ENCODE measurements at places on chromosomes 7 and 10.

DNA sequence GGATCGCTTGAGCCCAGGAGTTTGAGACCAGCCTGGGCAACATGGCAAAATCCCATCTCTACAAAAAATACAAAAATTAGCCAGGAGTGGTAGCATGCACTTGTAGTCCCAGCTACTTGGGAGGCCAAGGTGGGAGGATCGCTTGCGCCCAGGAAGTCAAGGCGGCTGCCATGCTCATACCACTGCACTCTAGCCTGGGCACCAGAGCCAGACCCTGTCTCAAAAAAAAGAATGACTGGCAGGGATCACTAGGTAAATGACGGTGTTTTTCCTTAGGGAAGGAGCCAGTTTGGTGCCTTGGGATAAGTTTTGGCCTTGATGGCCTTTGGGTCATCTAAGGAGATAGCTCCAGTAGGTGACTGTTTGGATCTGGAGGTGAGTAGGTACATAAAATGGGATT is 8.9 kb downstream of the TMEM248 start:
- no peak for DNase-seq

DNA sequence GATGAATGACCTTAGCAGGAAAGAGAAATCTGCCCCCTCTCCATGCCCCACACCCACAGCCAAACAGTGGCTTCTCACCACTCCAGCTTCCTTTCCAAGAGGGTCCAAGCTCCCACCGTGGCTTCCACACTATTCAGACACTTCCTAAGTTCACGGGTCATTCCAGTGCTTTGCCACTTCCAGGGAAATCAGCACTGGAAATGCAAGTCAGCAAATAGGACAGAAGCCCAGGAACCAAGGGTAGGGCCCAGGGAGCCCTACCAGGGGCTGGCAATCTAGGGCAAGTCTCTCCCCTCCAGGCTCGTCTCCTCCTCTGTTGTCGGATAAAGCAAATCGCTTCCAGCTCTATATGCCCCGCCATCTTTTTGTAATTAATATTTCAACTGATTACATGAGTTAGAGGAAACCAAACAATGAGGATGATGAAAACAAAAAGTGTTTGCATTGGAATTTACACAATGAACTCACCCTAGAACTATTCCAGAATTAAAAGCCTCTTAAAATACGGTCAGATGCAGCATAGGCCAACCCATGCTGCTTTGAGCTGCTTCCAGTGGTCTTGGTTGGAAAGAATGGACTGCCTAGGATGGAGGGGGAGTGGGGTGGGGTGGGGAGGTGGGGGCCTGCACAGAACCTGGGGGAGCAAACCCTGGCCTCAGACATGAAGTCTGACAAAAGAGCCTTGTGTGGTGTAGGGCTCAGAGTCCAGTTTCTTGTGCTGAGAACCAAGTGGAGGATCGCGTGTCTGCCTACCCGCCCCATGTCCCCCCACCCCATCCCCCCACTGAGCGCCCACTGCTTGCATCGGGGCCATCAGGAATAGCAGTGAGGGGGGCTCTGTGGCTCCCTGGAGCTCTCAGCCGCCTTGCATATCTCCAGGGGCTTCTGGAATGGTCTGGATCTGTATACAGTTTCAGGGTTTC is 74.6 kb upstream of the CPXM2 start:
- no peak for DNase-seq

DNA sequence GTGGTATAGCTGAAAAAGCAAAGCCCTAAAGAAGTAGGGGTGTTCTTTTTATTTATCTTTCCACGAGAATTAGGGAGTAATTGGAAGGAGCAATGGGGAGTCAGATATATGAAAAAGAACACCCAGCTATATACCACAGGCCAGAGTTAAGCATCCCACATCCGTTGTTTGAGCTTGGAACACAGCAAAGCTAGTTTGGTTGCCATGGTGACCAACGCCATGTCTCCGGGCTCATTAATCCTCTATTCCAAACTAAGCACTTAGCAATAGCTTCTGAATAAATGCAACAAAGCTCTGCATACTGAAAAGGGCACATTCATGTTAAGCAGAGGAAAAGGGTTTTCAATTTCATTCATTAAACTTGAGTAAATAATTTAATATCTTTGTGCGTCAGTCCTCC is 23.5 kb downstream of the ASB4 start:
- DNase-seq = peak; percentile 58

GRCh38 chr10:63769367-63769766 is 248.2 kb downstream of the REEP3 start:
- no peak for DNase-seq

DNA sequence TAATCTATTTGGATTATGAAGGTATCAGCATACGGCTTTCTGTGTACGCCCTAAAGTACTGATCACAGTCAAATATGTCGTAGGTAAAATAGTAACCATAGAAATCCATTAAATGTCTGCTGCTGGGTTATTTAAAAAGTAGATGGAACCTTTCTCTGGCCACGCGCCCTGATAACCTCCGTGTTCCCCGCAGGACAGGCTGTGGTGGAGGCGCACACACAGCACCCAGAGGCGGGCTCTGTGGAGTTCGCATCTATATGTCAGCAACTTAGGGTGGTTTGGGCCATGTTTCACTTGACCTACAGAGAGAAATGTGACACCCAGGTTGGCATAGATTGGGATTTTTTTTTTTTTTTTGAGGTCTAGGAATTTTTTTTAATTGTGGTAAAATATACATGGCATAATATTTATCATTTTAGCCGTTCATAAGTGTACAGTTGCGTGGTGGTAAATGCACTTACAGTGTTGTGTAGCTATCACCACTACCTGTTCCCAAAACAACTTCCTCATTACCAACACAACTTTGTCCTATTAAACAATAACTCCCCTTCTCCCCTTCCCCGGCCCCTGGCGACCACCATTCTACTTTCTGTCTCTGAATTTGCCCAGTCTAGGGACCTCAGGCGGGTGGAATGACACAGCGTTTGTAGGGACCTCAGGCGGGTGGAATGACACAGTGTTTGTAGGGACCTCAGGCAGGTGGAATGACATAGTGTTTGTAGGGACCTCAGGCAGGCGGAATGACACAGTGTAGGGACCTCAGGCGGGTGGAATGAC is 15.4 kb downstream of the PPP2R2D start:
- DNase-seq = no peak
